Adrenal gland (tissue), 19 donors: ENCODE measurements at places on chromosomes 1 and 21. TPM values are rescaled to one million over a fixed set of nuclear protein-coding genes. Genes with fewer than 3 reads are reported as not detected.

Gene DTL
- 1.0 TPM for total RNA-seq

Gene CNIH3
- total RNA-seq: 0.30 TPM

Gene FAM72C
- 0.58 TPM for total RNA-seq

GRCh38 chr1:234987415-234988154, 141.1 kb downstream of the TOMM20 start:
- DNase-seq: peak; percentile 89
- no peaks in the 10 kb centered on the region for H3K27me3 ChIP-seq
- no peaks in the 10 kb centered on the region for H3K36me3 ChIP-seq
- H3K27ac ChIP-seq: peak overlapping the region; percentile 63

DNA sequence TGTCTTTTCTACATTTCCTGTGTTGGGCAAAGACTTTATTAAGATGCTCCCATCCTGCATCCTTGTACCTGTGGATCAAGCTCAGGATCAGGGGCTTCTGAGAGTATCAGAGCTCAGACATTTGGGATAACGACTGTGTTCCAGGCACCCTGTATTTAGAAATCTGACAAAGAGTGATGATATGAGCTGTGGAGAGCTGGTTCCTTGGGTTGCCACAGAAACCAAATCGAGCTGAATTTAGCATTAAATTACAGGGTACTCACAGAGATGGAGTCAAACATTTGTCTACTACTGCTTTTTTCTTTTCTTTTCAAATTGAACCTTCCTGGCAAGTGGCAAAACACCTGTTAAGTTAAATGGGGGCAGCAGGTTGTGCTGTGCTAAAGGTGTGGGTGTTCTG, 110.6 kb downstream of the XCL2 start:
- no peak for DNase-seq
- H3K27ac ChIP-seq: no peak overlapping the region
- no peaks in the 10 kb centered on the region for H3K36me3 ChIP-seq
- H3K27me3 ChIP-seq: no peaks in the 10 kb centered on the region

GRCh38 chr21:17802572-17802971, 16.6 kb downstream of the C21orf91 start:
- H3K4me3 ChIP-seq: no peak overlapping the region
- no peaks in the 10 kb centered on the region for H3K36me3 ChIP-seq
- DNase-seq: no peak
- no peaks in the 10 kb centered on the region for H3K4me1 ChIP-seq

- no peaks in the 10 kb centered on the region for H3K4me1 ChIP-seq
- no peak overlapping the region for H3K27ac ChIP-seq
- no peak overlapping the region for H3K4me3 ChIP-seq
- DNase-seq: no peak
- no peaks in the 10 kb centered on the region for H3K36me3 ChIP-seq
Observed at GRCh38 chr1:236455243-236455642, 61.2 kb downstream of the EDARADD start.

DNA sequence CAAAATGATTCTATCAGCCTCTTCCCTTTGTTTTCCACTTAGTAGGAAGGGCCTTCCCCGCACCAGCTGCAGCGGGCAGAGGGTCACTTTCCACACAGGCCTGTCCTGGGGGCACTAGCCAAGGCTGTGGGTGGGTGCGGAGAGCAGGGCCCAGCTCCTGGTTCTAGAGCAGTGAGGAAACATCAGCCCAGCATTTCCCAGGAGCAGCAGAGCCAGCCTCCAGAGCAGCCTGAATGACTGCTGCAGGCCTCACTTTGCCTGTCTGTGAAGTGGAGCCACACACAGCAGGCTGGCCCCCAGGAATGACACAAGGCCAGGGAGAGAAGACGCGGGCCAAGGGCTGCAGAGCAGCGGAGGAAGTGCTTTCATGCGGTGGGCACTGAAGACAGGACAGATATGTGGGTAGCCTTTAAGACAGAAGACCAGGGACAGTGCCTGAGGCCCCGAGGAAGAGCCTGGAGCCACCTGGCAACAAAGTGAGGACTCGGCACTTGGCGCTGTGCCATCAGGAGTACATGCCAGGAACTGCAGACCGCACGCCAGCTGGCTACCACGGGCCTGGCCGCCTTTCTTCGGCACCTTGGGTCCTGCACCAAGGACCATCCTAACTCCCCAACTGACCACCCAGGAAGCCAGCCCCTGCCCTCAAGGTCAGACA, 42.0 kb downstream of the ACOT7 start:
- no peaks in the 10 kb centered on the region for H3K36me3 ChIP-seq
- H3K27me3 ChIP-seq: no peaks in the 10 kb centered on the region
- no peak overlapping the region for H3K4me3 ChIP-seq
- H3K4me1 ChIP-seq: peaks cover 30% of the 10 kb centered on the region
- H3K27ac ChIP-seq: no peak overlapping the region
